B cell (primary cell): ENCODE measurements at places on chromosomes 1 and 21. TPM values are rescaled to one million over a fixed set of nuclear protein-coding genes. Genes with fewer than 3 reads are reported as not detected.

DNA sequence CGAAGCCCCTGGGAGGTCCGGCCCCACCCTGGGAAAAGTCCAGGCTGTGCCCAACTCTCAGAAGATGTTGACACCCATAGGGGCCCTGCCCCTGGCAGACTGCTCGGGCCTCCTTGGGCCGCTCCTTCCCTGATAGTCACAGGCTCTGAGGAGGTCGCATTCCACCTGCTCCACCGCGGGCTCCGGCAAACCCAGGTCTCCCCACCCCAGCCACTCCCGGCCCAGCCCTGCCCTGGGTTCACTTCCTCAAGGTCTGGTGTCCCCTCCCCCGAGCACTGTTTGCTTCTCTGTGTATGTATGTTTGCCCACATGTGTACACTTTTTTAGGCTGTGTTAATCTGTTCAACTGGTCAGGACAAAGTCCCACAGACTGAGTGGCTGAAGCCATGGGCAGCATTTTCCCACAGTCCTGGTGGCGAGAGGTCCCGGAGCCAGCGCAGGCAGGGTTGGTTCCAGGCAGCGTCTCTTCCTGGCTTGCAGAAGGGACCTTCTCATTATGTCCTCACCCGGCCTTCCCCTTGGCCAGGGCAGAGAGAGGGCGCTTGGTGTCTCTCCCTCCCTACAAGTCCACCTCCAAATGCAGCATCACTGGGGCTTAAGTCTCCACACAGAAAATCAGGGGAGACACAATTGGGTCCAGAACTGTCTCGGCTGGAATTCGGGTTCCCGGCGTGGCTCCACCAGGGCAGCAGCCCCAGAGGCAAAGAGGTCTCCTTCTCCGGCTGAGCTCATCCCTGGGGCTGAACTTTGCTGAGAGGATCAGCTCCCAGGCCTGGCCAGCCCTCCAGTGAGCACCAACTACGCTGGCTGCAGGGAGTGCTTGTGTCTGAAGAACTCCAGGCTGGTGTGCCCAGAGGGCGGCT is 10.5 kb upstream of the PRXL2B start:
- DNase-seq, result peak; percentile 66

DNA sequence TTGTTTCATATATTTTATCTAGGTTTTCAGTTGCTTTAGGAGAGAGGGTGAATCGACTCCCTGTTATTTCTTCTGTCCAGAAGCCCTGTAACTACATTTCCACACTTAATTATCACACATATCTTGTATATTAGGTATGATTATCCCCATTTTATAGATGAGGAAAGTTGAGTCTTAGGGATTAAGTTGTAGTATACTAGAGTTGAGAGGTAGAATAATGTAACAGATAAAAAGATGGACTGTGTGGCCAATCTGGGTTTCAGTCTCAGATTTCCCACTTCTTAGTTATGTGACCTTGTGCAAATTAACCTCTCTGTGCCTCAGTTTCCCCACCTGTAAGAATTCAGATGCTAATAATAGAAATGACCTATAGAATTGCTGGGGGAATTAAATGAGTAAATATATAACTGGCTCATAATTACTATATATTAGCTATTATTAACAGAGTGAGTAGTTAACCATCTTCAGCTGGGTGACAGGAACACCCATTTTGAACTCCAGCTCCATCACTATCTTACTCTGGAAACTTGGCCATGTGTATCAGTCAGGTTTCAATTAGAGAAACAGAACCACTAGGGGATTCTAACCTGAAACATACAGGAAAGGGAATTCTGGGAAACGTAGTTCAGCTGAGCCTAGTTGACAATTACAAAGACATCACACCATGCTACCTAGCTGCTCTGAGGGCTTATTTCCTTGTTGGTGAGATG is 20.4 kb upstream of the FOXO6 start:
- no peak for DNase-seq

- no peak for DNase-seq
Measured at GRCh38 chr1:237791592-237791991, 99.1 kb downstream of the ZP4 start.

DNA sequence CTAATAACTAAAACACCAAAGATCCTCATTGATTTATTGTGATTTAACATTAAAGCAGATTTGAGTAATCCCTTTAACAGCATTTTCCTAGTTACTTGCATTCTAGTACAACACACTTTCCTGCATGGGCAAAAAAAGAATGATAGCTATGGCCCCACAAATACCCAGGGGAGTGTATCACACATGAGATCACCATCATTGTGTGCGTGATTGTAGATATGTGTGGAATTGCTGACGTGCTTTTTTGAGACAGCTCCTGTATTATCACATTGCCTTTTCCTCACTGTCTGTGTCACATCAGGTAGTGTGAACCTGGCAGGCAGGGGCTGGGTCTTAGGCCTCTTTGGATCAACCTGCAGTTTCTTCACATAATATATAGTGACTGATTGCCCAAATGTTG is 48.5 kb upstream of the SAMD13 start:
- no peak for DNase-seq

DNA sequence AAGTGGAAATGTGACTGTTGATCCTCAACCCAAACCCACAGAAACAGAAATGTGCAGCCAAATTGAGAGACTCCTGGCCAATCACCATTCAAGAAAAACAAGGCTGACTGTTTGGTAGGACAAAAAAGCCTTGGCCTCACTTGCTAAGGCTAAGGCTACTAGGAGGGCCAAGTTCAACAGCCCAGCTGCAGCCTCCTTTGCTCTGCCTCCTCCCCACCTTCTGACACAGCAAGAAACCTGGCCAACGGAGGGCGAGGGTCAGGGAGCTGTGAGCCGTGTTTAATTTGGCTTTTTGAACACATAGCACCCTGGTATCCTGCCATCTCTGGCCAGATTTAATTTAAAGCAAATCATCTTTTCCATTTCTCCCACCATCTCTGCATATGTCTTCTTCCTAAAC is 165.8 kb upstream of the RAB4A start:
- no peak for DNase-seq

DNA sequence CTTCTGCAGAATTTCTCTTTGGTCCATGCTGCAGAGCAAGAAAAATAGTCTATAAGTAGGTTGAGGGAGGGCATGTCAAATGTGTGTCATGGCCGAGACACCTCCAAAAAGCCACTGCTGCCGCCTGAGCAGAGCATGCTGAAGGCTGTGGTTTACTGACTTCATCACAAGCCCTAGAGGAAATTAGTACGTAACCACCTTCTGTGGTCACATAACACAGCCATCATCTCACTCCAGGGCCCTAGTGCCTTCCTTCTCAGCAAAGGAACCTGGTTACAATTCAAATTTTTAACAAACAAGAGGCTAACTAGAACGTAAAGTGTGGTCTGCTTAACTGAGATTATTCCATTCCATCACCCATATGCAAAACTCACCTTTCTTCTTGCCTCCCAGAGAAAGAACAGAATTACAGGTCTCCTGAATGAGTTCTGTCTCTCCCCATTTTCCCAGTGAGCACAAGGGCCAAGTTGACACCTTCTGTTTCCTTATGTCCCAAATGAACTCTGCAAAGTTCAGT is at the start of gene PTPN22:
TSS of gene PTPN22 (minus strand) at position 116 of the 517 bp plus-strand sequence.
- DNase-seq, result peak; percentile 88

GRCh38 chr1:151991663-151992302 is 1.9 kb downstream of the S100A10 start:
- DNase-seq, result no peak

GRCh38 chr1:227945891-227946623 is 1.7 kb downstream of the WNT9A start:
- no peak for DNase-seq

DNA sequence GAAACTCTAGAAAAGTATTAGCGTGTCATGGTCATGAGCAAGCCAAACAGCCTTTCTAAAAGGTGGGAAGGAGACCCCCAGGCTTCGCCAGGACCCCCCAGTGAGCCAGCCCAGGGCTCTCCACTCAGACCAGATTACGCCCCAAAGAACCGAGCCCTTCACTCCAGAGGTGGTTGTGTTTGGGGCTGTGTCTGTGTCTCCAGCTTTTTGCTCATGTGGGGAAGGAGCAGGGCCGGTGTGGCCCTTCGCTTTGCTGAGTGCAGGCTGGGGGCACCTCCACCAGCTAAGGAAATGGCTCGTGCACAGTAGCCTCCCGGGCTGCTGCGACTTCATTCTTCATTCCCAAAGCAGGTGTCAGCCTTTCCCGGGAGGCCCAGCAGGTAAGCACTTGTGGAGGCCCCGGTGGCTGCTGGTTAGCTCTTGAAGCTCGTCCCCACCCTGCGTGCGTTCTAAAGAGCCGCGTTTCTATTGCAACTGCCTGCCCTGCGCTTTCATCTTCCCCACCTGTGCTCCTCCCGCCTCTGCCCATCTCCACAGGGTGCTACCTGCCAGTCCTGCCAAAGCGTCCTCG is 531 bp downstream of the TSPEAR start:
- DNase-seq, result no peak

GRCh38 chr1:27885114-27885528 is 12.8 kb downstream of the THEMIS2 start:
- peak; percentile 47 for DNase-seq

- DNase-seq, result no peak
Measured at GRCh38 chr1:44584167-44584566, 90.1 kb downstream of the TMEM53 start.

The EXTL2 gene
- 3.9 and 4.6 TPM in 2 replicates for total RNA-seq

The NTNG1 gene
- 3.2 and 3.7 TPM in 2 replicates for total RNA-seq

The SRM gene
- total RNA-seq, result 38.9 and 39.4 TPM in 2 replicates

The SLAMF1 gene
- total RNA-seq, result 42.3 and 45.6 TPM in 2 replicates

The PAQR6 gene
- total RNA-seq, result 1.4 and 1.8 TPM in 2 replicates
